Ammon's horn (tissue), 1 donor: ENCODE measurements at places on chromosomes 7 and 10.

DNA sequence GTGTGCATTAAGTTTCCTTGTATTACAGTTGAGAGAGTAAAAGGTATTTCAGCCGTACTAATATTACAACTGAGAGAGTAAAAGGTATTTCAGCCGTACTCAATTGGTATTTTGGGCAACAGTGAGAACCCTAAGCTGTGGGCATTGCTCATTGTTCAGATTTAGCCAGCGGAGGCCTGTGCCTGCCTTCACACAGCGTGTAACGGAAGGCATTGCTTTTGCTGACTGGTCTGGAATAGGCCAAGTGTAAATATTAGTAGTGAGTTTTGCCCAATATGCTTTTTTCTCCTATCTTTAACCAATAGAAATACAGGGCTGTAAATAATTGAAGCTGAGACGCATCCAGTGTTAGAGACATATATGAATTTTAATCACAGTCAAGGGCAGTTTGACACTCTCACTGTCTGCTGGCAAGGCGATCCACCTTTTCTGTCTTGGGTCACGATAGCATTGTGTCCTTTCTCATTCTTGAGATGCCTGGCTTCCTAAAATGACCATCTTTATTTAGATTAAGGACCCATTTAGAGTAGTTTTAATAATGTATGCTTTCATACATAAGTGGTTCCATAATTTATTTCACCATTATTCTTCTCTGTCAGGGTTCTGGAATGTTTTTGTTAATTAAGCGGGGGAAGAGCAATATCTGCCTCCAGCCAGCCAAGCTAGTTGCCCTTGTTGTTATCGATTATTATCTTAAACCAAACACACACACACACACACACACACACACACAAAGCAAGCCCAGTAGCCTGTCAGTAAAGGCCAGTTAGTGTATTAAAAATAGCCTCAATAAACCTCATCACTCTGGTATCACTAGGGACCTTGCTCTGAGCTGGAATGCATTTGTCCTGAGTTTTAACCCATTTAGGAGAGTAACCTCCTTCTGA, 130.7 kb downstream of the CELF2 start:
- no peak for DNase-seq

DNA sequence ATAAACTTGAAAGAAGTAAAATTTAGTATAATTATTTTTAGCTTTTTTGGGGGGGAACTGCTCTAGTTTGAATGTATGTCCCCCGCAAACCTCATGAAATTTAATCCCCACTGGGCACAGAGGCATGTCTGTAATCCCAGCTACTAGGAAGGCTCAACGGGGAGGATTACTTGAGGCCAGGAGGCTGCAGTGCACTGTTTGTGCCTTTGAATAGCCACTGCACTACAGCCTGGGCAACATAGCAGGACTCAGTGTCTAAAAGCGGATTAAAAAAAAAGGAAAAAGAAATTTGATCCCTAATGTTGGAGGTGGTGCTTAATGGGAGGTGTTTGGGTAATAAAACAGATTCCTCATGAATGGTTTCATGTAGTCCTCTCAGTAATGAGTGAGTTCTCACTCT, 43.1 kb upstream of the PHF14 start:
- no peak for DNase-seq

- DNase-seq = no peak
Measured at GRCh38 chr7:110309941-110310340, 781.0 kb upstream of the LRRN3 start.

DNA sequence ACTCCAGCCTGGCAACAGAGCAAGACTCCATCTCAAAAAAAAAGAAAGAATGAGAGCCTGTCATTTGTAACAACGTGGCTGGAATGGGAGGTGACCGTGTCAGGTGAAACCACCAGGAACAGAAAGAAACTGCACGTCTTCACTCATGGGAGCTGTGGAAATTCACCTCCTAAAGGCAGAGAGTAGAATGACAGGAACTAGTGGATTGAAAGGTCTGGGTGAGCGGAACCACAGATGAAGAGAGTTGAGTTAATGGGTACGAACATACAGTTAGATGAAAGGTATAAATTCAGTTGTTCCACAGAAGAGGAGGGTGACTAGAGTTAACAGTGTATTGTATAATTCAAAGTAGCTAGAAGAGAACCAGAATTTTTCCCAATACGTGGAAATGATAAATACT, 78.6 kb downstream of the MAD1L1 start:
- DNase-seq = no peak

DNA sequence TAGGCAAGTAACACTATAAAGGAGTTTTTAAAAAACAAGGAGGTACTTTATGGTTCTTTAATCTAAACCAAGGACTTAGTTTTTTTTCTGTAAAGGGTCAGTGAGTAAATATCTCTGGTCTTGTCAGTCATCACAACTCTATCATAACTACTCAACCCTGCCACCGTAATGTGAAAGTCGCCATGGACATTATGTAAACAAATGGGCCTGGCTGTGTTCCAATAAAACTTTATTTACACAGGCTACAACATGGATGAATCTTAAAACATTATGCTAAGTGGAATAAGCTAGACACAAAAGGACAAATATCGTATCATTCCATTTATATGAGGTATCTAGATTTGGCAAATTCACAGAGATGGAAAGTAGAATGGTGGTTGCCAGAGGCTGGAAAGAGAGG, 60.8 kb upstream of the SP4 start:
- no peak for DNase-seq

DNA sequence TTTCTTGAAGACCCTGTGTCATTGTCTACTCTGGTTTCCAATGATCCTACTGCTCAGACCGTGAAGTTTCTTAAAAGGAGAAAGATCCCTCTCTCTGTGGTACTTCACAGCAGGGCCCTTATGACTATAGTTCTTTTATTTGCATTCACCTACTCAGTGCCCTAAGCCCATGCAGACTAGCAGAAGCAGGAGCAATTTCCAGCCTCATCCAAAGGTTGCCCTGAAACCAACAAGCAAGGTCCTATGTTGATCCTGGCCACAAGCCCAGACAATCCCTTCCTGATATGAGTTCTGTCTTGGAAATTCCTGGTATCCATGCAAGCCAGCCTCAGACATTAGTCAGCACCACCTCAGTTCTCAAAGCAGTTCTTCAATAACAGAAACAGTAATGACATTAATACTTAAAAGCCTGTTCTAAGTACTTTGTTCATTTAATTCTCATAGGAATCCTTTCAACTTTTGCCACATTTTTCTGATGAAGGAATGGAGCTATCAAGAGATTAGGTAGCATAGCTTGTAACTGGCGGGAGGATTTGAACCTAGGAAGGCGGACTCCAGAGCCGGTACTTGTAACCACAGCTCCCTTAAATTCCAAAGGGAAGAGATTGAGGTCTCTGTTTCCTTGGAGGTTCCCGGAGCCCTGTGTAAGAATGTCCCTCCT, 58.1 kb upstream of the ST8SIA6 start:
- peak; percentile 8 for DNase-seq

- DNase-seq = no peak
Measured at GRCh38 chr7:131649003-131649541, 92.6 kb upstream of the PODXL start.

DNA sequence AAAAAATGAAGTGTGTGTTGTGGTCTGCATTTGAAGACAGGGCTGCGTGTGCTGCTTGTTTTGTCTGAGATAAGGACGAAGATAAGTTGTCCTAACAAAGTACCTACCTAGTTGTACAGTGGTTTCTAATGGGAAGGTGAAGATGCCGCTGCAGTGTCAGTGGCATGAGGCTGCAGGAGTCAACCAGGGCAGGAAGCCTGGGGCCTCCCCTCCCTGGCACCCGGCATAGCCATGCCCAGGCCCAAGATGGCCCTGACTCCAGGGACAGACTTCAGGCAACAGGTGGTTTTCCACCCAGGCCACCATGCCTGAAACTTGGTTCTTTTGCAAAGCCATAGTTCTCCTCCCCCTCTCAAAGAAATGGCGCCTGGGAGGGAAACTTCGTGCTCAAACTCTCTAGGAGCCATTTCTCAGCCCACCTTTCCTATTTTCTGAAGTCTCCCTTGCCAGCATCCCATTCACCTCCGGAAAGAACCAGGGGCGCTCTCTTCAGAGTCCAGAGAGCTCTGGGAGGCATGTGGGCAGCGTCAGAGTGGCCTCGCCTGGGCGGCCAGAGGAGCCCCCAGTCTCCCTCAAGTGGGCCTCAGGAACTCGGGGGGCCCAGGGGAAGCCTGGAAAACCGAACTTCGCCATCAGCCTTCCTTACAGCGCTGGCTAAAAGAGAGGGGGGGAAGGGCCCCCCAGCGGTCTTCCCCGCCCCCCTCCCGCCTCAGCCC, 2.1 kb upstream of the KAT6B start:
- peak; percentile 12 for DNase-seq

DNA sequence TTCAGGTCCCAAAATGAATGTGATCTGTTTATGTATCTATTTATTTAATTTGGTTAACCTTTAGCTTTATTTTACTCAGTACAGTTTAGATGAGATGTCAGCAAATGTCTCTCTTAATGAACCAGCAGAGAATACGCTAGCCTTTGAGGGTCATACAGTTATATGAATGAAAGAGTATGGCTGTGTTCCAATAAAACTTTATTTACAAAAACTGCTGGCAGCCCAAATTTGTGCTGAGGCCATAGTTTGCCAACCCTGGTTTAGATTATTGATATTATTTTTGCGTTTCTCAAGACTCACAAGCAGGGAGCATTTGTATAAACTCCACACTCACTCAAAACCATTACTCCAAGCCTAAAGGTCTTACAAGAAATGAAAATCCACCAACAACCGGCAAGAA, 323.4 kb upstream of the NRP1 start:
- DNase-seq = no peak

GRCh38 chr10:99125879-99126278, 109.8 kb downstream of the HPSE2 start:
- no peak for DNase-seq
